NCI-H1048 (cell line): ENCODE measurements at places on chromosomes 1 and 21.
A peak's percentile ranks its signal among the peaks of the same experiment; 100 is the strongest.

- no peak for DNase-seq
These were observed 33.3 kb downstream of the SIM2 start for GRCh38 chr21:36732217-36732616.

GRCh38 chr1:159854693-159855192 lies 7.7 kb downstream of the VSIG8 start:
- DNase-seq, result peak; percentile 30

DNA sequence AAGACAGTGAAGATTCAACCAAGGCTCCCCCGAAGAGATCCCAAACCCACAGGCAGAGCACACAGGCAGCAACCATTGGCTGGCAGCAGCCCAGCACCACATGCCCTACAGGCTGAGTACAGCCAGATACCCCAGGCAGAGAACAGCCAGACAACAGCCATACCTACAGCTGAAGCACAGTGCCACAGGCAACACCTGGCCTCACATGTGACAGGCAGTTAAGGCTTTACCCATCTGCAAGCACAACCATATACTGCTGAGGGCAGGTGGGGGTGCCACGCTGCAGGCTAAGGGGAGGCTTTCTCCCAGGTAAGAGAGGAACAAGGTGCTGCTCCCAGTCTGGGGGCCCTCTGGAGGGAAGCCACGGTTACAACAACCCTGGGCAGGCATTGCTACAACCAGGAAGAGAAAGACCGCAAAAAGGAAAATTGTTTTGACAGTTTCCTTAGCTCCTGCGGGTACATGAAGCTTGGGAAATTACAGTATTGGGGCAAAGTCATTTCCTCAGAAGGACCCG lies 12.3 kb downstream of the CHIT1 start:
- DNase-seq, result no peak

DNA sequence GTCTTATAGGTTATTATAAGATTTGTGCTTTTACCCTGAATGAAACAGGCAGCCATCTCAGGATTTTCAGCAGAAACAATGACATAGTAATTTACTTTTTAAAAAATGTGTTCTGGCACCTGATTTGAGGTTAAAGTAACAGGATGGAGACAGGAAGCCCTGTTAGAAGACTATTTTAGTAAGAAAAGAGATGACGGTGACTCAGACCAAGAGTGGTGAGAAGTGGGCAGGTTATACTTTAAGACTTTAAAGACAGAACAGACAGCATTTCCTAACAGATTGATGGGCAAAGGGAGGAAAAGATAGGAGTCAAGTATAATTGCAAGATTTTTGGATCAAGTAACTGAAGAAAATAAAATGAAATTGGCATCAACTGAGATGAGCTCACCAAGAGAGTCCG lies 436.8 kb upstream of the NR5A2 start:
- no peak for DNase-seq

- DNase-seq, result no peak
These were observed 16.6 kb downstream of the DDAH1 start for GRCh38 chr1:85448358-85448757.

GRCh38 chr1:37177230-37177864 lies 143.0 kb upstream of the GRIK3 start:
- no peak for DNase-seq
